ENCODE measurements at places on chromosomes 12 and 14. TPM values are rescaled to one million over a fixed set of nuclear protein-coding genes. Genes with fewer than 3 reads are reported as not detected.

DNA sequence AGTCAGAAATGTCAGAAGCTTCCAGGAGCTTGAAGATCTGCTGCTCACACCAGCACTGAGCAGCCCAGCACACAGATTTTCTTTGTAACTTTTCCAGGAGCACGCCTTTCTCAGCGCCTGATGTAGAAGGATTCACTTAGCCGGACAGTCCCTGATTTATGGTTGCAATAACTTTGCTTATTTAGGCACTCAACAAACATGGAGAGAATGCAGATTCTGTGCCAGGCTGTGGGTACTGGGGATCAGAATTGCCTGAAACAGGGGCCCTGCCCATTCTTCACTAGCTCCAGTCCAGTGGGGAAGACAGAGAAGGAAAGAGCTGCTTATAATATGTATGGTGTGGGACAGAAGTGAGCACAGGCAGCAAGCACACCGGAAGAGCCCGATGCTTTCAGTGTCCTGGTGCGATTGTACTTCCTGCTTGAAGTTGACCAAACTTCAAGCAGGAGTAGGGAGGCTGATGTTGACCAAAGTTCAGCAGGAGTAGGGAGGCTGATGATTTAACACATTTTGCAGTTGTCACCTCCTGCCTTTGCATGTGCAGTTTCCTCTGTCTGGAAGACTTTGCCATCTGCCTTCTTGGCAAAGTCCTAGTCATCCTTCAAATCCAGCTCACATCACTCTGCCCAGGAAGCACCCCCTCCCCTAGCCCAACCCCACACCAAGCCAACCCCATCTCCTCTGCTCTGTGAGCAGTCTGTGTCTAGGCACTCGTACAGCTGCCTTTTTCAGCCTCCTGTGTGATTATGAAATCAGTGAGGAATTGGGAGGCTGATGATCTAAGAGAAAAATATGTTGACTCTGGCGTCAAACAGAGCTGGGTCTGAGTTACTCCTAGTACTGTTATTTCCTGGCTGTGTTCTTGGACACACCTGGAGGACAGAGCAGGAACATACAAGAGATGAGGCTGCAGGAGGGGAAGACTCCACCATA lies 12.0 kb upstream of the PRIMA1 start:
- H3K27me3 ChIP-seq, result no peaks in the 10 kb centered on the region
- no peak overlapping the region for H3K4me3 ChIP-seq
- no peak overlapping the region for H3K27ac ChIP-seq

- H3K36me3 ChIP-seq, result no peaks in the 10 kb centered on the region
- no peak overlapping the region for H3K4me3 ChIP-seq
- peaks cover 9% of the 10 kb centered on the region for H3K4me1 ChIP-seq
- H3K27ac ChIP-seq, result no peak overlapping the region
- H3K27me3 ChIP-seq, result no peaks in the 10 kb centered on the region
Measured at GRCh38 chr14:96421236-96421635, 29.3 kb downstream of the AK7 start.

GRCh38 chr14:49930720-49931119 lies 37.8 kb downstream of the ARF6 start:
- no peak overlapping the region for H3K4me3 ChIP-seq
- H3K36me3 ChIP-seq, result no peaks in the 10 kb centered on the region
- DNase-seq, result no peak
- H3K27me3 ChIP-seq, result no peaks in the 10 kb centered on the region
- H3K4me1 ChIP-seq, result no peaks in the 10 kb centered on the region
- H3K27ac ChIP-seq, result no peak overlapping the region

- no peak for DNase-seq
- no peak within 1 kb of the TSS for H3K27ac ChIP-seq
- H3K36me3 ChIP-seq, result no peaks in the 10 kb centered on the region
- peaks cover 48% of the 10 kb centered on the region for H3K4me1 ChIP-seq
- H3K27me3 ChIP-seq, result peaks cover 89% of the 10 kb centered on the region
Measured at GRCh38 chr12:5432011-5432400, at the start of gene NTF3. Gene NTF3 (plus strand): TSS chr12:5432108. CDS start chr12:5432325, 217 bp downstream.

TPPP2 gene
- total RNA-seq, result not detected

FOXG1 gene
- not detected for total RNA-seq

DNA sequence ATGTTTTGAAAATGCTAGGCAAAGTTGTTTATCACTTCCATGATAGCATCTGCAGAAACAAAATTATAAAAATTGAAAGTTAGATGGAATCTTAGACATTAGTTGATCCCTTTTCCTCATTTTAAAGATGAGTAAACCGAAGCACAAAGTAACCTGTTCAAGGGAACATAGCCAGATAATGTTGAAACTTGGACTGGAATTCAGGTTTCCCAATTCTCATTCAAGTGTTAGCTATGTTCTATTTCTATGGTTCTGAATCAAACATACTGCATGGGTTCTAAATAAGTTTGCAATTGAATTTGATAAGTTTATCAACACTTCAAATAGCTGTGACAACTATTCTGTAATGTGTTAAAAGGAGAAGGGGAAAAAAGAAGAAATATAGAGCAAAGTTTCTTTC lies 122.4 kb upstream of the SOX5 start:
- no peaks in the 10 kb centered on the region for H3K36me3 ChIP-seq
- no peak for DNase-seq
- no peak overlapping the region for H3K4me3 ChIP-seq
- H3K27me3 ChIP-seq, result no peaks in the 10 kb centered on the region

DNA sequence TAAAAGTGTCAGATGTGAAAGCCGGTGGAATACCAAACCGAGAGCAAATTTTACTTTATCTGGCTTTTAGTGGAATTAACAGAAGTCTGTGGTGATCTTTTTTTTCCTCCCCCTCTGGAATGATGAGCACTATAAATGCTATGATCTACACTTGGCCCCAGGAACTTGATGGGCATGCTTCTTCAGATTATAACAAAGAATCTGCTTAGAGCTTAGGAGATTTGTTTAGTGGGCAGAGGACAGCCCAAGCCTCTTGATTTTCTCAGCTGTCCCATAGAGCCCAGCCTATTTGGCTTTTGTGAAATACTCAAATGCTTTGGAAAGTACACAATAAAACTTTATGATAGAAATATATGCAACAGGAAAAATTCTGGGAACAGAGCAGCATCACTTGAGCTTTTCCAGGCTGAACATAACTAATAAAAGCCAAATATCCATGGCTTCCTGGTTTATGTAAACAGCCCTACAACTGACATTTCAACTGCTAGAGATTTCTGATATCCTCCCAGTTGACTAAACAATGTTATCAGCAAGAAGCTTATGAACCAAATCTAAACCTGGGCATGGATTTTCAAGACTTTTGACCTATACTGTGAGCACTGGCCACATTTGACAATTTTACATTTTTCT lies 149.6 kb downstream of the PLXNC1 start:
- no peaks in the 10 kb centered on the region for H3K27me3 ChIP-seq
- no peak overlapping the region for H3K27ac ChIP-seq
- H3K36me3 ChIP-seq, result peaks cover 15% of the 10 kb centered on the region
- DNase-seq, result no peak

CHGA gene
- 25.3 TPM for total RNA-seq

KRT82 gene
- total RNA-seq, result not detected

DNA sequence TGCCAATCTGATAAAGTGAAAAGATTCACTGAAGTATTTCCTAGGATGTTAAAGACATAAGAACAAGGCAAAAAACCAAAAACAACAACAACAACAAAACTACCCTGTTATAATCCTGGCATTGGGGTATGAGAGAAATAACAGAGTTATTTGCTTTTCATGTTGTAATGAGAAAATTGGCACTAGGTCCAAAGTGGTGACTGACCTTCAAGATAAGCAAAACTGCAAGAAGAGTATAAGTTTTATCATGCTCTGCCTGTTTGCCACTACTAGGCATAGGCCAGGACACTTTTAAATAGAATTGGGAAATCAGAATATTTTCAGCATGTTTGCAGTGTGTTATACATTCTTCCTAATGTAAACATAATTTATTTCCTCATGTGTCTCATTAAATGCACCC lies 140.1 kb upstream of the CPM start:
- H3K4me3 ChIP-seq, result no peak overlapping the region
- H3K27ac ChIP-seq, result no peak overlapping the region
- DNase-seq, result no peak
- no peaks in the 10 kb centered on the region for H3K36me3 ChIP-seq
- no peaks in the 10 kb centered on the region for H3K27me3 ChIP-seq

TIMELESS gene
- total RNA-seq, result 10.6 TPM

GRCh38 chr12:111448846-111449790 lies 43.4 kb downstream of the SH2B3 start:
- peaks cover 58% of the 10 kb centered on the region for H3K4me1 ChIP-seq
- no peaks in the 10 kb centered on the region for H3K27me3 ChIP-seq
- H3K36me3 ChIP-seq, result peaks cover 64% of the 10 kb centered on the region

- DNase-seq, result no peak
- no peaks in the 10 kb centered on the region for H3K27me3 ChIP-seq
- H3K36me3 ChIP-seq, result no peaks in the 10 kb centered on the region
- no peak overlapping the region for H3K27ac ChIP-seq
- no peaks in the 10 kb centered on the region for H3K4me1 ChIP-seq
- H3K4me3 ChIP-seq, result no peak overlapping the region
Measured at GRCh38 chr12:80165746-80166145, 66.4 kb downstream of the OTOGL start.

GRCh38 chr14:62066304-62066703 lies 304.1 kb downstream of the SNAPC1 start:
- H3K4me3 ChIP-seq, result no peak overlapping the region
- no peaks in the 10 kb centered on the region for H3K36me3 ChIP-seq
- DNase-seq, result no peak
- H3K4me1 ChIP-seq, result no peaks in the 10 kb centered on the region
- no peak overlapping the region for H3K27ac ChIP-seq
- H3K27me3 ChIP-seq, result no peaks in the 10 kb centered on the region

GRCh38 chr12:40552868-40553267 lies 139.4 kb upstream of the CNTN1 start:
- no peaks in the 10 kb centered on the region for H3K36me3 ChIP-seq
- no peak overlapping the region for H3K27ac ChIP-seq
- no peak for DNase-seq
- H3K4me3 ChIP-seq, result no peak overlapping the region
- H3K27me3 ChIP-seq, result no peaks in the 10 kb centered on the region

- H3K4me3 ChIP-seq, result no peak overlapping the region
- no peak overlapping the region for H3K27ac ChIP-seq
- H3K36me3 ChIP-seq, result no peaks in the 10 kb centered on the region
- H3K4me1 ChIP-seq, result peaks cover 3% of the 10 kb centered on the region
- H3K27me3 ChIP-seq, result no peaks in the 10 kb centered on the region
Measured at GRCh38 chr14:51176839-51177238, 63.2 kb upstream of the TMX1 start.

DNA sequence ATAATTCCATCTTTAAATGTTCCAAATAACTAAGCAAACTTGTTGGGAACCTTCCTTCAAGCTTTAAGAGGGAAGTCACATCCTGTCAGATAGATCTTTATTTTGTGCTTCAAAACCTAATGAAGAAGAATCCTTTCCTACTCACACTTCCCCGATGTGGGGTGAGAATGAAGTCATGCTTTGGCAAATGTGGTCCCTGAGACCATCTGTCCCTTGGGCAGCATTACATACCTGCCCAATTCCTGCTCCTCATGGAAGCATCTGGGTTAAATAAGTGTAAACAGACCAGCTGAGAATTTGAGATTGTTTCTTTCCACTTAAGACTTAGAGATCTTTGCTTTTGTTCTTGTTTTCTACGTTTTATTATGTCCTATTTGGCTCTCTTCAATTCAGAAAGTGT lies 606.0 kb upstream of the TMEM132C start:
- no peak overlapping the region for H3K27ac ChIP-seq
- H3K4me1 ChIP-seq, result no peaks in the 10 kb centered on the region
- no peaks in the 10 kb centered on the region for H3K36me3 ChIP-seq
- H3K4me3 ChIP-seq, result no peak overlapping the region
- no peaks in the 10 kb centered on the region for H3K27me3 ChIP-seq

DNA sequence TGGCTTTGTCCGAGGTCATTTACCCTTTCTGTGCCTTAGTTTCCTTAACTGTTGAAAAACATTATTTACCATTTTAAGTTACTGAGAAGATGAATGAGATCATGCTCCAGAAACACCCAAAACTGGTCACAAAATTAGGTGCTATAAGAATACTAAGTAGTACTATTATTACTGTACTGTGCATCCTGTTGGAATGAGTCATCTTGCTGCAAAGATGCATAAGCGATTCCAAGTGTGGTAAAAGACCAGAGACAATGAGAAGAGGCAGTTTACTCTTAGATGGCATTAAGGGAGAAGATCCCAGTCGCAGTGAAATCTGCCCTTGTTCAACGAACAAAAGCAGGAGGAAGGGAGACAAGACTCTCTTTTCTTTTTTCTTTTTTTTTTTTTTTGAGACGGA lies 4.2 kb upstream of the PLEKHA5 start:
- H3K4me1 ChIP-seq, result no peaks in the 10 kb centered on the region
- H3K27ac ChIP-seq, result no peak overlapping the region
- no peaks in the 10 kb centered on the region for H3K27me3 ChIP-seq
- no peak overlapping the region for H3K4me3 ChIP-seq
- DNase-seq, result no peak
- H3K36me3 ChIP-seq, result no peaks in the 10 kb centered on the region

DNA sequence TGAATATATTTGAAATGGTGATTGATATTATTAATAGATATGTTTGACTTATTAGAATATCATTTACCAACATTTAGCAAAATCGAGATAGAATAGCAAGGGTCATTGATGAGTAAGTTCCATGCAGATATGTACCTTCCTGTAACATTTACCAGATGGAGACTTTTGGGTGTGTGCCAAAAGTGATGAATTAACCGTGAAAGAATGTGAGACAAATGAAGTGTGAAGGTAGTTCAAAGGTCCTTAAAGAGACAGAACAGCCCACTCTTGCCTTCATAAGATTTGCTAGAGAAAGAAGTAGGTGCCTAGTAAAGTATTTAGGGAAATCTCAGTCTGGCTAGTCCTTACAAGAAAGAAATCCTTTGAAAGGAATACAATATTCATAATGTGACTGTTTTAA lies 45.5 kb downstream of the FGD4 start:
- no peaks in the 10 kb centered on the region for H3K36me3 ChIP-seq
- no peak for DNase-seq
- H3K4me1 ChIP-seq, result peaks cover 4% of the 10 kb centered on the region
- no peaks in the 10 kb centered on the region for H3K27me3 ChIP-seq
- H3K4me3 ChIP-seq, result no peak overlapping the region

DNA sequence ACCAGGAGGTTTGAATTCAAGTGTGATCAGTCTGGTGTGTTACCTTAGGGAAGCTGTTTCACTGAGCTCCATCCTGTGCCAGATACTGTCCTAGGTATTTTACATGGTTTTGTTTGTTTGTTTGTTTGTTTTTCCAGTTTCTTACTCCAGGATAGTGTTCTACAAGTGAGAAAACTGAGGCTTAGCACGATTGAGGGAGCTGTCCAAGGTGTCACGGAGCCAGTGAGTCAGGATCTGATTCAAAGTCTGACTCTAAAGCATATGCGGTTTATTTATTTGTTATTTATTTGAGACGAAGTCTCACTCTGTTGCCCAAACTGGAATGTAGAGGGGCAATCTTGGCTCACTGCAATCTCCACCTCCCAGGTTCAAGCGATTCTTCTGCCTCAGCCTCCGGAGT lies 79.7 kb upstream of the GNG2 start:
- no peak overlapping the region for H3K27ac ChIP-seq
- H3K4me1 ChIP-seq, result peaks cover 12% of the 10 kb centered on the region
- H3K4me3 ChIP-seq, result no peak overlapping the region

All from spinal cord (tissue), 10 donors.